ENCODE measurements at places on chromosomes 6 and 20.

GRCh38 chr6:125974214-125974866, 12.0 kb upstream of the TRMT11 start:
- DNase-seq, result no peak

- no peak for DNase-seq
Measured at GRCh38 chr6:12893036-12893435, 176.5 kb downstream of the PHACTR1 start.

- DNase-seq, result no peak
Measured at GRCh38 chr6:75735491-75736186, 13.4 kb upstream of the MYO6 start.

DNA sequence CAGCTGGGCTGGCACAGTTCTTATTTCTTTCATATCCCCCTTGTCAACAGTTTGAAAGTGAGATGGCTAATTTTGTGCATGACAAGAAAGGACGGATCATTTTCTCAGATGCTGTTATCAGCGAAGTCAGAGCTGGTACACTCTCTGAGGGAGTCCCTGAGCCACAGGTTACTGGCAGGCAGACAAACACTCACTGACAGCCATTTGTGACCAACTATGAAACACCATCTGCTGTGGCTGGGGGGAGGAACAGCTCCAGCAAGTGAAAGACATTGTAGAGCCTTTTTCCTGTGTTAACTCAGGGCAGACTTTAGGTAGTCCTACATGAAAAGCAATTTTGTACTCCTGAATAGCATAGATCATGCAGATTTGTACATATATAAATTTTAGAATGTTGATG, 22.2 kb downstream of the OLIG3 start:
- no peak for DNase-seq

DNA sequence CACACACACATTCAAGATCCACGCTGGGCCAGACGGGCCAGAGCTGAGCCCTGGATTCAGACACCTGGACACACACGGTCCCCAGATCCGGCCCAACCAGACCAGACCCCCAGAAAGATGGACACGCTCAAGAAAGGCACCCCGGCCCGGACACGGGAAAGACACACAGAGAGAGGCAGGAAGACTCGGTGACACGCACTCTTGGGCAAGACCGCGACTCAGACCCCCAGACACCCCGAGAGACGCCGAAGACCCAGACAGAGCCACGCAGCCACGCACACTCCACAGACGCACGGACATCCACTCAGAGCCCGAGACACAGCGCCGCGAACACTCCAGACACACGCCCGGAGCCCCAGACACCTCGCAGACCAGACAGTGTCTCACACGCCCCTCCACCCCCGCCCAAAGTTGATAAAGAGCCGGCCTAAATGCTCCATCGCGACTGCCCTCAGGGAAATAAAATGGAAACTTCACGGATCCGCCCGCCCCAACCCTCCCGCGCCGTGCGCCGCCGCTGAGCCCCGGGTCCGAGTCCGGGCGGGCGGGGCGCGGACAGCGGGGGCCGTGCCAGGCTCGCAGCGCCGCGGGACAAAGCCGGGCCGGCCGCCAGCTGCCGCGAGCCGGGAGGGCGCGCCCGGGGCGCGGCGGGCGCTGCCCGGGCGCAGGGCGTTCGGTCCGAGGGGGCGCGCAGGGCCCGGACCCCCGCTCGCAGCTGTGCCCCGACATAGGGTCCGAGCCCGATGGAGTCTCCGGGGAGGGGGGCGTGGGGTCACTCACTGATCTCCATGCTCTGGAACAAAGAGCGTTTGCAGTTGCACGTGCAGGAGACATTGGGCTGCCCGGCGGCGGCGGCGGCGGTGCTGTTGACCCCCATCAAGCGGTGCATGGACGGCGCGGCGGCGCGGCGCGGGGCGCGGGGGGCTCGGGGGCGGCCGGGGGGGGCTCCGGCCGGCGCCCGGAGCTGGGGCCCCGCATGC, 831 bp downstream of the PMEPA1 start:
- DNase-seq, result peak; percentile 49

- no peak for DNase-seq
Measured at GRCh38 chr6:5713519-5713918, 293.2 kb downstream of the NRN1 start.

DNA sequence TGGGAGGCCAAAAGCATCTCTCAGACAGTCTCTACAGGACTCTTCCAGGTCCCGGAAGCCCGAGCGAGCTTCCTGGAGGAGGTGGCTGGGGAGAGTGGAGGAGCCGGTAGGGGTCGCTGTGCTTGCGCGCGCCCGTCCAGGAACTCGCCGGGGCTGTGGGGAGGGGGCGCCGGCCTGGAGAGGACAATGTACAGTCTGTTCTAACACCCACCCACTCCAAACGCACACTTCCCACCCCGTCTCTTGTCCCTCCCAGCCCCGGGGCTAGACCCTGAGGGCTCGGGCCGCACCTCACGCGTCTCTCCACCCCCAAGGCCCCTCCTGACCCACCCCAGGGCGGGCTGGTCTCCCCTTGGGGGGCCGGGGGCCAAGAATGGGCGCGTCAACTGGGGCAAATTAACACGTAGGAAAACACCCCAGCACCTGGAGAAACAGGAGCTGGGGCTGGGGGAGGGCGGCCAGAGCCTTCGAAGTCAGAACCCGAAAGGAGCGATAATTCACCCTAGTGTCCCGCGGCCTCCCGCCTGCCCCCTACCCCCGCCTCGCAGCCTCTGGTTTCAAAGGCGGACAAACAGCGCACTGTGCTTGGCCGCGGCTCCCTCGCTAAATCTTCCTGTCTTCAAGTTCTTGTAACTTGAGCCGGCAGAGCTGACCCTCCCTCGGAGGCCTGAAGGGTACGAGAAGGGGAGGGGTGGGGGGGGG, 103.2 kb upstream of the FOXP4 start:
- DNase-seq, result peak; percentile 25

- no peak for DNase-seq
Measured at GRCh38 chr6:72216222-72217068, 330.1 kb downstream of the RIMS1 start.

- no peak for DNase-seq
Measured at GRCh38 chr6:52555518-52556233, 21.2 kb downstream of the TRAM2 start.

GRCh38 chr6:44275749-44276648, 5.7 kb downstream of the TMEM151B start:
- DNase-seq, result no peak

- no peak for DNase-seq
Measured at GRCh38 chr6:136923116-136923953, 1.2 kb downstream of the SLC35D3 start.

DNA sequence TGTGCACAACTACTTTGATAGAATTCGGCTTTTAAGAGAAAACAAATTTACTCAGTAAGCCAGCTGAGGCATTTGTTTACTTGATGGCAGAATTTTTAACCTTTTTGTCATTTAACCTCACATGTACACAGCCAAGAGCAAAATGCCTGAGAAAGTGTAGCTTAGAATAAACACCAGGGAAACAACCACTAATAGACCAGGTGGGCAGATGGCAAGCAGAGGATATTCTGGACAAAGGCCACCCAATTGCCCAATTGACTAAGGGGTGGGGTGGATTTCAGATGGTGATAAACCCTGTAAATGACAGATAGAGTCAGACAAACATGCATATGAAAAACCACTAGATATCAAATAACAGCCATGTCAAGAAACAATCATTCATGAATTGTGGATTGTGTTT, 190.7 kb upstream of the FBXL4 start:
- DNase-seq, result no peak

DNA sequence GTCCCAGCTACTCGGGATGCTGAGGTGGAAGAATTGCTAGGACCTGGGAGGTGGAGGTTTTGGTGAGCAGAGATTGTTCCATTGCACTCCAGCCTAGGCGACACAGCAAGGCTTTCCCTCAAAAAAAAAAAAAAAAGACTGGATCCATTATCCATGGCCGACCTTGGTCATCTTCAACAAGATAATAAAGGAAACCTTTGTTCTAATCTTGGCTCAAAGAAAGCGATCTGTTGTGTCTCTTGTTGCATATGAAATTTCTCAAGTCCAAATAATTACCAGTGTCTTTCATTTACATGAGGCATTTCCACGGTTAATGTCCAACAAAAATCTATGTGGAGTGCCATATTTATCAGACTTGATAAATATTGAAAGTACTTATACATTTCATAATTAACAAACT, 23.7 kb upstream of the KIF16B start:
- no peak for DNase-seq

GRCh38 chr6:18306977-18307376, 42.6 kb upstream of the DEK start:
- DNase-seq, result no peak

DNA sequence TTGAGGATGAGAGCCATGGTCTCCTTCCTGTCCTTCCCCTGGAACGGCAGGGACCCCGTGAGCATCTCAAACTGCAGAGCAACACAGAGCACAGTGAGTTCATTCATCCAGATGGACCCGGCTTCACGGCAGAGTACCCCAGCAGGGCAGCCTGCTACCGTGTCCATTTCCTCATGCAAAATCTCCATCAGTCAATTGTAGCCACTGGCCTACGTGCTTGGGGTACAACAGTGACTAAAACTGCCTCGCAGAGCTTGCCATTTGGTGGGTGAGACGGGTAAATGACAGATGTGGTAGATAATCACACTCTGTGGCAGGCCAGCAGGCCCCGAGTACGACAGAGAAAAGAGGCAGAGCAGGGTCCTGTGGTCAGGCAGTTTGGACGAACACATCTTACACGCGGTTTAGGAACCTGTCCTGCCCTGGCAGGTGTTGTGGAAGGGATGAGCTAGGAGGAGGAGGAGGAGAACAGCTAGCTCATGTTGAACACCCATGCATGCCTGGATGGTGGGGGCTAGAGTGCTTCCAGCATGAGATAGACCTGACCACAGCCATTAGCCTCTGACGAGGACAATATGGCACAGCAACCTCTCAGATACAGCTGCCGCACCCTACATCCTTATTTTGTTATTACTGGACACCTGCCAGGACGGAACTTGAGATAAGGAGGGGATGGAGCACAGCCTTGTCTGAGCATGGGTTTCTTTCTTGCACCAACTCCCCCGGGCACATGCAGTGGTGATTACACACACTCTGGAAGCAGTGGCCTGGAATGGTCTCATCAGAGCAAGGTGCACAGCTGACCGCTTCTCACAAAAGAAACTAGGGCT, 95.6 kb downstream of the RAMACL start:
- DNase-seq, result no peak

DNA sequence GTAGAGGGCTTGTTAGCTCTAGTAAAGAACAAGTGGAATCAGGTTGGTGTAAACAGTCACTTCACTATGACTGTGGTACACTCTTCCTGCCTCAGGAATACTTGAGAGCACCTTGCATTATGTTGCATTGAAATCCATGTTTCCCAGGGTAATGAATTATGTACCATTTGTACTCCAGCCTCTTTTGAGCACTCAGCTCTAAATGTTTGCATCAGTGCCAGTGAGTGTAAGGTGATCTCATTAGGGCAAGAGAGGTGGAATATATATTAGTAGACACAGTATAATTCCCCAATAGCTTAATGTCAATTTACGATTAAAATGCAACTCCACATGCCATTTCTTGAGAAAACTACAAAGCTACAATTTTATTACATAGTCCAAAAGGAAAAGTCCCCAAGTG, 319.6 kb upstream of the POU3F2 start:
- DNase-seq, result no peak

DNA sequence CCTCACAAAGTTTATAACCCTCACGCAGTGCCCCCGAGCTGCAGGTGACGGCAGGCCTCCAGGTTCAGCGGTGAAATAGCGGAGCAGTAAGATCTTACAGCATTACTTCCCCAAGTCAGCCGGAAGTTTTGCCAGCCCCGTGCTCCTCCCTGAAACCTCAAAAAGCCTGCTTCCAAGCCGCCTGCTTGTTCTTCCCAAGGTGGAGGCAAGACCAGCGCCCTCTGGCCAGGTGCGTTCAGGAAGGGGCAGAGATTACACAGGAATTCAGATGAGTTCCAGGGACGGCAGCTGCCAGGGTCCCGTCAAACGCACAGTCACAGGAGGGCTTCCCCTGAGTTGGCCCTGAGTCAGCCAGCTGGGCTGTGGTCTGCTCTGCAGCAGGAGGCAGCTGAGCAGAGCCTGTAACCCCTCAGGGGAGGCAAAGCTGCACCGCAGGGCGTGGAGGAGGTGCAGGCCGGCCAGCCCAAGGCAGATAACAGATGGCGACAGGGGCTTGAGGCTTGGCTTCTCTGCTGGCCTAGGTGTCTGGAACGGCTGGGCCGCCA, 124.1 kb upstream of the RPS6KA2 start:
- no peak for DNase-seq

- no peak for DNase-seq
Measured at GRCh38 chr6:3793545-3793944, 42.0 kb upstream of the PXDC1 start.

- DNase-seq, result no peak
Measured at GRCh38 chr6:170096803-170097504, 193.9 kb downstream of the DLL1 start.

All from T-helper 9 cell (primary cell).